ENCODE measurements at places on chromosomes 11 and 22. TPM values are rescaled to one million over a fixed set of nuclear protein-coding genes. Genes with fewer than 3 reads are reported as not detected.

The PRCP gene
- 68.3 TPM for total RNA-seq

DNA sequence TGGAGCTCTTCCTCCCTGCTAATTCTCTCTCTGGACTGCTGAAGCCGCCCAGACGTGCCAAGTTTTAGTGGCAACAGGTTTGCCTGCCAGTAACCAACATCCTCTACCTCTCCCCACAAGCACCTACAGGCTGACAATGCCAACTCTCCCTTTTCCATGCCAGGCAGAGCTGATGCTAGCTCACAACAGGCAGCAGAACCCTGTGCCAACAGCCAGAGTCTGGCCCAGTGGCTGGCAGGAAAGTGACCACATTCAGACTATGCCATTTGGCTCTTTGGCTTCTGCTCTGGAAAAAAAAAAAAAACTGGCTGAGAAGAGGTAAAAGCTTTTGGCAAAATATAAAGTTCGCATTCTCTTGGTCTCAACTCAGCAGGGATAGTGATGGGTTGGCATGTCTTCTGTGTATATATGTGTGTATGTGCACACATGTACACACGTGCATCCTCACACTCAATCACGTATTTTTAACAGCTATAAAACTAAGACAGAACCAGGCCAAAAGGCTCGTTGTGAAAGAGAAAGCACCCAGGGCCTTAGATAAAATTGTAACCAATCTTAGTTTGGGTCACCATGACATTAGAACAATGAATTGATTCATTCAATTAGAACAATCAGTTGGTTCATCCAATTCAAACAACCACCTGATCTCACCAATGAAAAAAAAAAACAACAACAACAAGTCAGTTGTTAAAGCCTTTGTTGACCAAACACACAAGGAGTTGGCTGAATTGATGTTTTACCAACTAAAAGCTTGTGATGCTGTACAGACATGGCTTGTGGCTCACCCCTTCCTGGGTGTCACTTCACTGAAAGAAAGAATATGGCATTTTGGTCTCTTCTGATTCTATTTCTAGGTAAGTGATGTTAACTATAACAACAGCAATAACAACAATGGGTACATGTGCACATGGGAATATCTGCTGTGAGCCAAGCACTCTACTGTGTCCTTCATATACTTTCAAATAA, 48.6 kb downstream of the TRIM29 start:
- no peak for DNase-seq

DNA sequence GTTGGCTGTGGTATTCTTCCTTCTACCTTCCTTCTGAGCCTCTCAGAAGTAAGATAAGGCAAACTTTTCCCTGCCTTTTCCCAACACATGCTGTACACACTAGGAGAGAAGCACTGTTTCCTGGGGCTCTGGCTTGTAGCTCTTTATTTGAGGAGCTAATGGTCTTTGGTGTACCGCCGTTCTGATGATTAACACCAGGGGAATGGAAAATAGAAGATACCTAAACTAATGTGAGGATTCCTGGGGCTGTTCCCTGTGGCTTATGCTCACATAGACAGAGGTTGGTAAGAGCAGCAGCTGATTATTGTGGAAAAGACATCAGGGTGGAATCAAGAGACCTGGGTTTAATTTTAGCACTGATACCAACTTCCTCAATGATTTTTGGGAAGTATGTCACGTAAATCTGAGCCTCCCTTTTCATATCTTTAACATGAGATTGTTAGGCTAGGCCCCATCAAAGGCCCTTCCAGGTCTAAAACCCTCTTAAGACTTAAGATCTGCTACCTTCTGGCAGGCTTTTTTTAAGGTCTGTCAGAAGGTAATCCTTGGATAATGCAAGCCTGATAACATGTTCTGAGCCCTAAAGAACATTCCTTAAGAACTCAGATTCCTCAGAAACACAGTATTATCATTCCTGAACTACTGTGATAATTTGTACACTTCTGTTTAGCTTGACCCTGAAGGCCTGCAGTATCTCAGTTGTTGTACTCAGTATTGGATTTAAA, 24.8 kb upstream of the RCE1 start:
- no peak for DNase-seq

The GALNT18 gene
- 4.2 TPM for total RNA-seq

- no peak for DNase-seq
These were observed 30.7 kb upstream of the MUC5AC start for GRCh38 chr11:1126935-1127663.

The FAM180B gene
- total RNA-seq: 0.36 TPM

GRCh38 chr11:45109400-45109799, 37.0 kb upstream of the PRDM11 start:
- no peak for DNase-seq

GRCh38 chr11:120182790-120183491, 27.9 kb upstream of the OAF start:
- no peak for DNase-seq

- DNase-seq: no peak
These were observed 150.7 kb downstream of the PGR start for GRCh38 chr11:100978939-100979338.

The CD248 gene
- total RNA-seq: 95.2 TPM

The PDE2A gene
- 1.4 TPM for total RNA-seq

GRCh38 chr11:109222761-109223160, 199.2 kb upstream of the C11orf87 start:
- DNase-seq: no peak

- DNase-seq: no peak
These were observed 24.4 kb downstream of the ZNF214 start for GRCh38 chr11:6995703-6996102.

DNA sequence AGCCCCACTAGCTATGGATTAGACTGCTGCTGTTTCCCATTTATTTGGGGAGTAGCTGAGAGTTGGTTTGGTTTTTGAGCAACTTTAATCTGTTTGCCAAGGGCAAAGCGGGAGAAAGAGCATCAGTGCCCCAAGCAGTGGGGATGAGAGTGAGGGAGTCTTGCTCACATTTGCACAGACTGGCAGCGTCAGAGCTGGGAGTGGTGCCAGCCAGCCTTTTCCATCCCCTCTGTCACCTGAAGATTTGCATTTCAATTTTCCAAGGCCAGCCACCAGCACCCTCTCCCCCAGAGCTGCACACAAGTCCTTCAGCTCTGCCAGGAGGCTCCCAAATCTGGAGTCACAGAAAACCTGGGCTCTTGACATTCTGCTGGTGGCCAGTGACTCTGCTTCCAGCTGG, 21.0 kb upstream of the UVRAG start:
- DNase-seq: no peak

GRCh38 chr22:47065756-47066615, 303.5 kb downstream of the TBC1D22A start:
- DNase-seq: no peak

DNA sequence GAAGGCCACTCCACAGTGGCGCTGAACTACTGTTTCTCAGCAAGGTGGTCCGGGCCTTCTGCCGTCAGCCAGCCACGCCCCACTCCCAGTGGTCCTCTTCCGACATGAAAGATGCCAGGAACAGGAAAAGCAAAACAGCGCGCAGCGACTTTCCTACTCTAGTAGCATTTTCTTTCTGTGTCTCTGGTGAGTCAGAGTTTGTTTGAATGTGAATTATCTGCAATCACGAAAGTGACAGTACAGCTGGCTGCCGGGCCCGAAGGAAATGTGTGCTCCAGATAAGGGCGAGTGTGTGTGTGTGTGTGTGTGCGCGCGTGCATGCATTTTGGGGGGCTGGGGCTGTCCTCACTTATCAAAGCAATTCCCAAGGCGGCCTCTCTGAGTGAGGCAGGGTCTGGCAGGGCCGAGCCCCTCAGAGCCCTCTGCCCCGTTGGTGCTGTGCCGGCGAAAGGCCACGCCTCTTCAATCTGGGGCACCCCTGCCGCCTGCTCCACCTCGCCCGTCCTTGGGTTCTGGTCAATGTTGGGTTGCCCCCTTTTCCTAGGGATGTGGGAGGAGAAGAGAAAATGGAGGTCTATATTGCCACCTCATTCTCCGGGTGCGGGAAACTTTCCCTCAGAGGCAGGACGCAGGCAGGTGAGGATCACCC, 288.5 kb downstream of the KIRREL3 start:
- DNase-seq: no peak

DNA sequence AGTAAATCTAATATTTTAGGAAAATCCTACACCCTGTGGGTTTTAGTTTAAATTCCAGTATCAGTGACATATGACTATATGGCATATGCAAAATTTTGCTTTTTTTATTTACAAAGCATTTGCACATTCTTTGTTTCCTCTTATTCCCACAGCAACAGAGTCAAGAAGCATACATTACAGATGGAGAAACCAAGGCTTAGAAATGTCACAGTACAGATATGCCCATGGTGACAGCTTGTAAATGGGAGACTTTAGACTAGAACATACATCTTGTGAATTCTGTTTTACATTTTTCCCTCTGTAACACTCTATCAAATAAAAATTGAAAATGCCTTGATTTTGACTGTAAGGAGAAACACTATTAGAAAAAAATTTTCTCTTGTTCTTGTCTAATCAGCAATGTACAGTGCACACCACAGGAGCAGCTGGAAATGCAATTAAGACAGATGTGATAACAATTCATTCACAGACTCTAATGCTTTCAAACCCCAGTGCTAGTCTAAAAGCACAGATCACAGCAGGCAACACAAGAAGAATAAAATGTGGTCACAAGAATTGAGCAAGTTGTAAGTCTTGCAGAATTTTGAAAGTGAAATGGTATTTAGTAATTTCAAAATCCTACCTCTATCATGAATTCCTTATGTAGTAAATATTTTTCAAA, 375.9 kb downstream of the LUZP2 start:
- DNase-seq: no peak

The PRG2 gene
- not detected for total RNA-seq

DNA sequence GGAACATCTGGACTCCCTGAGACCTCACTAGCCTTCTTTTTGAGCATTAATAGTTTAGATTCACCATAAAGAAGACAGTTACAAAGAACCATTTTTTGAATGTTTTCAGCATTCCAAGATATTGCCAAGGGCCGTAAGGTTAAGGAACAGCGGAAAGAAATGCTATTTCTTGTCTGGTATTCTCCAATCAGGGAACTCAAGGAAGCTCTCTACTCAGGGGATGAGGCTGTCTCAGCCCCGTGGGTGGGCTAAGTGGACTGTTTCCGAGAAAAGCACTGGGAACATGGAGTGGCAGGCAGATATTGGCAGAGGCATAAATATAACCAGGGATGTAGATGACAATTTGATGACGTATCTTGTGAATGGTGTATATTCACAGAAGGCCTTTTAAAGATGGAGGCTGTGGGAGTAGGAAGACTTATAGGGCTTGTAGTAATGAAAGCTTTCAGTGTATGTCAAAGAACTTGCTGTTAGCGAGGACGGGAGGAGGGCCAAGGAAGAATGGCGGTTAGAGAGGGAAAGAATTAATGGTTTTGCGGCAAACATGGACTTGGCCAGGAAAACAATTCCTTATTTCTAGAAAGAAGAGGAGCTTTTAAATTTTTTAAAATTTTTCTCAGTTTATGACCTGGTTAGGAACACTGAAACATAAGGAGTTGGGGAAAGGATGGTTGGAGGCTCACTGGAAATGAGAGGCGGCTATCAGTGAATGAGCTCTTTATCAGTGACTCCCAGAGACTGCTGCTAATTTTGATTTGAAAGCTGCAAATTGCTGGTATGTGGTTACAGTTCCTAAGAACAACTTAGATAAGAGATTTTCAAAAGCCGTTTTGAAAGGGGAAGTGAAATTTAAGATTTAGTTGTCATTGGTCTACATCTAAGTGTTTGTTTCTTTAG, 64.6 kb downstream of the ST3GAL4 start:
- no peak for DNase-seq

The SLC43A1 gene
- total RNA-seq: 2.8 TPM

The BARX2 gene
- total RNA-seq: 73.5 TPM

The MPEG1 gene
- not detected for total RNA-seq

GRCh38 chr11:93908689-93909088, 58.3 kb upstream of the VSTM5 start:
- DNase-seq: no peak

GRCh38 chr11:116576526-116576925, 196.3 kb downstream of the BUD13 start:
- no peak for DNase-seq

- no peak for DNase-seq
These were observed 747 bp downstream of the NXF1 start for GRCh38 chr11:62804310-62805075.

The MAPK12 gene
- 63.3 TPM for total RNA-seq

The GLYATL1 gene
- 0.33 TPM for total RNA-seq

The CREB3L1 gene
- total RNA-seq: 36.3 TPM

The SLC22A12 gene
- not detected for total RNA-seq

The HMGXB4 gene
- 38.2 TPM for total RNA-seq

DNA sequence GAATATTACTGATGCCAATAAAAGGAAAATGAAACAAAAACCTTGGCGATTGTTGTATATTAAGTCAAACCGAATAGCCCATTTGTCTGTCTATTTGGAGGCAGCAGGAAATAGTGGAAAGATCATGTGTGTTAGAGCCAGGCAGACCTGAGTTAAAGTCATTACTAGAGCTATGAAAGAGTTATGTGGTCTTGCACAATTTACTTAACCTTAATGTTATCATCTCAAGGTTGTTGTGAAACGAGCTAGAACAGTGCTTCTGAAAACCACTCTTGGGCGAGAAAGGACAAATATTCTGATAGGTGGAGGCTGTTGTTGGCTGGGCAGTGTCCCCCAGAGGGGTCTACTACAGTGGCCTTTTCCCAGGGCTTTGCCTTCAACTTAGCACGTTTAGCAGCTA, 60.0 kb upstream of the NUP160 start:
- no peak for DNase-seq

DNA sequence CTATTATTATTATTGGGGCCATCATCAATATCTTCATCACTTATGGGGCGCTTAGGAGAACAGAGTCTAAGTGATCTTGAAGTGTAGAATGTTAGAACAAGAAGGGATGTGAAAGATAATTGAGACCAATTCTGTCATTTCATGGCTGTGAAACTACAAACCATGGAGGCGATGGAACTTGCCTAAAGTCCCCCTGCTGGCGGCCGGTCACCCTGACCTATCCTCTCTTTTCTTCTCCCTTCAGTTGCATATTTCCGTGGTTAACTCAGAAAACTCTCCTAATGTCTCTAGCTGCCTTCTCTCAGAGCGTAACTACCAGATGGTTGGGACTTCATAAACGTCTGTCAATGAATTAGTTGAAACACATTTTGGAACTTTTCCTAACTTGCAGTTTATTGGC, 6.6 kb upstream of the OR4B1 start:
- DNase-seq: no peak

DNA sequence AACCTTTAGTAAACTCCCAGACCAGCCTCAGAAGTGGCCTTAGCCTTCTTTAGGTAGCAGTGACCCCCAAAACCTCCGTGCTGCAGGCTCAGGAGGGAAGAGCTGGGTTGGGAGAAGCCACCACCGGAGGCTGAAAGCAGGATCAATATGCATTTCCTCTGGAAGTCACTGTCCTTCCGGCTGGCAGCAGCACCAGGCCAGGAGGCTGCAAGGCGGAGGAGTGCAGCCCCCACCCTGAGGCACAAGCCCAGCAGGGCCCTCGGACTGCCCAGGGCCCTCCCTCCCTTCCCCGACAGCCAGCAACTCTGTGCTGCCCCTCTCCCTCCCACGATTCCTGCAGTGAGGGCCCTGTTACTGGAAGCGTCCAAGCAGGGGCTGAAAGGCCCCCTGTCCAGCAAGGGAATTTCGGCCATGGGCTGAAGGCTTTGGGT, 3.2 kb upstream of the NRXN2 start:
- DNase-seq: no peak

All from mesothelial cell of epicardium (in vitro differentiated cells).